HFF-Myc (cell line): ENCODE measurements at places on chromosomes 4 and X.

- DNase-seq, result peak; percentile 78
These were observed 657.4 kb downstream of the SPRY1 start for GRCh38 chr4:124053872-124054538.

- DNase-seq, result no peak
These were observed 579.1 kb downstream of the SPOCK3 start for GRCh38 chr4:166655231-166655630.

- DNase-seq, result peak; percentile 43
These were observed 95.7 kb downstream of the NPNT start for GRCh38 chr4:105990933-105991332.

GRCh38 chr4:5890063-5890727 is 2.7 kb downstream of the CRMP1 start:
- DNase-seq, result no peak

DNA sequence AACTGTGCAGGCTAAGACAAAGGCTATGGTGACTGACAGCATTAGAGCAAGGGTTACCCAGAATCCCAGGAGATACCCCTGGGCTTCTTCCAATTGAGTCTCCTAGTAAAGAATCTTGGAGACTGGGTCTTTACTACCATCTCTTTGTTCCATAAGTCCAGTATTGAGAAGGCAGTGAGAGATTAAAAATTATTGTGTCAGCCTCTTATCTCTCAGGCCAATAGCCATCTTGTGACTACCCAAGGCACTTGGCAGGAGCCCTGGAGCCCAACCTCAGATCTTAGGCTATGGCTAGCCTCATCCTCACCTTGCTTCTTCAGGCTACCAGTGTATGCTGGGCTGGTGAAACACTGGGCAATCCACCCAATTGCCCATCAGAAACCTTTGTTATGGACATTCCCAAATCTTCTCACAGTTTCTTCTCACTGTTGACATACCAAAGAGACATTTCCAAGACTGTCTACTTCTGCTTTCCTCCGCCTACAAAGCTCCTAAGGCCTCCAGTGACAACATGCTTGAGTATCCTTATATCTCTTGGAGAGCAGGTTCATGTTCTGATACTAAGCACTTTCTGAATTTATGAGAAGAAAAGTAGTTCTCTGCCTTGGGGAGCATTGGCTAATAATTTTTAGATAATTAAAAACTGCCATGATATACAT is 76.3 kb upstream of the STIM2 start:
- no peak for DNase-seq

GRCh38 chr4:108881986-108882385 is 119.1 kb upstream of the ETNPPL start:
- no peak for DNase-seq

DNA sequence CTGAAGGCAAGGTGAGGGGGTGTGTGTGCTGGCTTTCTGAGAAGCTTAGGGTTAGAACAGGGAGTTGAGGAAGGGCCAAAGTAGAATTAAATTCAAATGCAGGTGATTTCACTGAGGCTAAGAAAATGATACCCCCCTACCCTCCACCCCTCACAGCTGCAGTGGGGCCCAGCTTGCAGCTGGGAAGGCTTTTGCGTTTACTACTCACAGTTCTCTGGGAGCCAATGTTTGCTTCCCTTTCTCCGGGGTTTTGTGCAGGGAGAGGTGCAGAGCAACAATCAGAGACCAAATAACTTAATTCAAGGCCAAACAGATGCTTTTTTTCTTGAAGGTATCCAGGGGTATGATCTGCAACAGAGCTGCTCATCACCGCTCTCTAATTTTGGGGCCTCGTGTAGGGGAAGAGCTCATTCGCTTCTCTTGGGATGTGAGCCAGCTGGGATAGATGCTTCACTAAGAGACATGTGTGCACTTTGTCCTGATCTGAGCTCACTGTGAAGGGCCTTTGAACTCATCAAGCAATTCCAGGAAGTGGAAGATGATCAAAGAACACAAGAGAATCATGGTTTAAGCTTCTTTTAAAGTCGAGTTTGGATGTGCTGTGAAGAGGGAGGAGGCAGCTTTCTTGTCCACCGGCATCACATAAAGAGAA is 122.7 kb upstream of the C1GALT1C1 start:
- no peak for DNase-seq

GRCh38 chr4:182454440-182455013 is 211.3 kb downstream of the TENM3 start:
- no peak for DNase-seq

DNA sequence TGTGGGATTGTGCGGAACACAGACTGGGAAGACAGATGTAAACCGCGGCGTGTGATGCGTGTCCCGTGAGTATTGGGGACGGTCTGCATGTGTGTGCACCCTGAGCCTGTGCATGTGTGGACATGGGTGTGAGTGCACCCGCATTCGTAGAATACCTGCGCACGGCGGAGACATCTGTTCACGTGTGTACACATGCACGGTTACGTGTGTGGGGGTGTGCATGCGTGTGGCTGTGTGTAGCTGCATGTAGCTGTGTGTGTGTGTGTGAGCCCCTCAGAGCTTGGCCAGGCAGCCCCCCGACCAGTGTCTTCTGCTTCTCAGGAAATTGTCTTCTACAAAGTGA is 19.6 kb downstream of the ATP5ME start:
- DNase-seq, result no peak

- peak; percentile 61 for DNase-seq
These were observed 213.1 kb upstream of the FAT1 start for GRCh38 chr4:186936496-186937375.

GRCh38 chrX:38271154-38271716 is 50.6 kb upstream of the SRPX start:
- no peak for DNase-seq

- no peak for DNase-seq
These were observed 2.4 kb downstream of the TMEM131L start for GRCh38 chr4:153468587-153468986.

GRCh38 chrX:108275732-108276131 is 162.5 kb downstream of the COL4A6 start:
- DNase-seq, result no peak

GRCh38 chr4:55801498-55801897 is 18.1 kb upstream of the EXOC1L start:
- DNase-seq, result no peak

DNA sequence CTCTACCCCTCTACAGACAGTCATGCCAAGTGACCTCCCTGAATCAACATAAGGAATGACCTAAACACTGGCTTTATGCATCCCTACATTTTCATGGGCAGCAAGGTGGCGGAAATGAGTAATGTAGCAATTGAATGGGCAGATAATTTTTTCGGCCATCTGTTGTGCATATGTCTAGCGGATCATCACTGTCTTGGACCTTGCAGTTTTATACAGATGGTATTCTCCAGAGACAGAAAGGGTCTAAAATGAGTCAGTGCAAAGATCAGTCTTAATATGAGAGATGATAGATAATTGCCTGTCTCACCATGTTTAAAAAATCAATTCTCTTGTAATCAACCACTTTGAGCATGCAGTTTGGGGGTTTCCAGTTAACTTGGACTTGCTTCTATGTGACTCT is 177.3 kb upstream of the DKK2 start:
- DNase-seq, result peak; percentile 95

GRCh38 chr4:152485726-152486276 is 50.1 kb downstream of the FBXW7 start:
- peak; percentile 11 for DNase-seq

DNA sequence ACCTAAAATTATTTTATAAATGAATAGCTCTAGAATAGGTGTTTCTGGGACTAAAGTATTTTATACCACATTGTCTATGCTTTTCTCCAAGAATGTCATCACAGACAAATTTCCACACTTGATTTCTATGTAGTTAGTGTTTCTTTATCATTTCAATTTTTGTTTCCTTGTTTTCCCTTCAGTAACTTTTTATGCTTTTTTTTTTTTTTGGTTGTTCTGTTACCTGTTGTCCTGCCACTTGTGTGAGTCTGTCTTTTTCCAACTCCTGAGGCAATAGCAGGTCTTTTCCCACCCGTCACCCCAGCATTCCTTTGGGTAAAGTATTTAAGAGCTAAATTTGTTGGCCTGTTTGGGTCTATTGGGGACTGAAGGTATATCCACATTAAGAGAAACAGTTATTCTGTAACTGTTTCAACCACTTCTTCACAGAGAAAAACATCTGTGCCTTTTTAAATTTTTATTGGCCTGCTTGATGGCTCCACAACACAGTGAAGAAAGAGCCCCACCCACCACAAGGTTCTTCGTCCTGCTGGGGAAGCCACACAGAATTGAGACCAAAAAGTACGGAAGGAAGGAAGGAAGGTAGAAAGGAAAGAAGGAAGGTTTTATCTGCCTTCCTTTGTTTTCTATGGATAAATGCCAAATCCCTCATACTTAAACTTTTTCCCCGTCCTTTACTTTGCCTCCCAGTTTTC is 17.7 kb upstream of the GPC3 start:
- DNase-seq, result no peak

GRCh38 chr4:10810411-10810810 is 125.8 kb upstream of the CLNK start:
- no peak for DNase-seq

- no peak for DNase-seq
These were observed 96.1 kb upstream of the TFDP3 start for GRCh38 chrX:133314281-133314680.

GRCh38 chr4:3243136-3243780 is 5.7 kb upstream of the MSANTD1 start:
- no peak for DNase-seq

GRCh38 chr4:186265683-186266652 is at the start of gene F11:
Gene F11, plus strand, starts transcription at chr4:186266189. Its CDS starts 948 bp downstream, at chr4:186267137.
- no peak for DNase-seq

DNA sequence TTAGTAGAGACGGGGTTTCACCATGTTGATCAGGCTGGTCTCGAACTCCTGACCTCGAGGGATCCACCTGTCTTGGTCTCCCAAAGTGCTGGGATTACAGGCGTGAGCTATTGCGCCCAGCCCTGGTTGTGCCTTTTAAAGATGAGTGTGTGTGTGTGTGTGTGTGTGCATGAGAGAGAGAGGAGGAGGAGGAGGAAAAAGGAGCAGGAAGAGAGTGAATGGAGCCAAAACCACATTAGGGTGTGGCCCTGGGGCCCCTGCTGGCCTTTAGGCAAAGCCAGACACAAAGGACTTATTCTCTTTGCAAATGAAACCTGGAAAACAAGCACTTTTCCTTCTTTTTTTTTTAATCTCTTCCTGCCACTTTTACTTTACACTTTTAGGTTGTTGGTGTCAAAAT is 48.2 kb upstream of the KLF3 start:
- DNase-seq, result no peak

DNA sequence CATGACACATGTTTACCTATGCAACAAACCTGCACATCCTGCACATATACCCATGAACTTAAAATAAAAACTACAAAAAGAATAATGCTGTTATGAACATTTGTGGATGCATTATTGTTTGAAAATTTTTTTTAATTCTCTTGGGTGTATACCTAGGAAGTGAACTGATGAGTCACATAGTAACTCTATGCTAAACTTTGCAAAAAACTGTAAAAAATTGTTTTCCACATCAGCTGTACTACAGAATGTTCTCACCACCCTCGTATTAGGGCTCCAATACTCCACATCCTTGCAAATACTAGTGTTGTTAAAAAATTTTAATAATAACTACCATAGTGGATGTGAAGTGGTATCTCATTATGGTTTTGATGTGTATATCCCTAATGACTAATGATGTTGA is 33.3 kb upstream of the ZNF280C start:
- no peak for DNase-seq

DNA sequence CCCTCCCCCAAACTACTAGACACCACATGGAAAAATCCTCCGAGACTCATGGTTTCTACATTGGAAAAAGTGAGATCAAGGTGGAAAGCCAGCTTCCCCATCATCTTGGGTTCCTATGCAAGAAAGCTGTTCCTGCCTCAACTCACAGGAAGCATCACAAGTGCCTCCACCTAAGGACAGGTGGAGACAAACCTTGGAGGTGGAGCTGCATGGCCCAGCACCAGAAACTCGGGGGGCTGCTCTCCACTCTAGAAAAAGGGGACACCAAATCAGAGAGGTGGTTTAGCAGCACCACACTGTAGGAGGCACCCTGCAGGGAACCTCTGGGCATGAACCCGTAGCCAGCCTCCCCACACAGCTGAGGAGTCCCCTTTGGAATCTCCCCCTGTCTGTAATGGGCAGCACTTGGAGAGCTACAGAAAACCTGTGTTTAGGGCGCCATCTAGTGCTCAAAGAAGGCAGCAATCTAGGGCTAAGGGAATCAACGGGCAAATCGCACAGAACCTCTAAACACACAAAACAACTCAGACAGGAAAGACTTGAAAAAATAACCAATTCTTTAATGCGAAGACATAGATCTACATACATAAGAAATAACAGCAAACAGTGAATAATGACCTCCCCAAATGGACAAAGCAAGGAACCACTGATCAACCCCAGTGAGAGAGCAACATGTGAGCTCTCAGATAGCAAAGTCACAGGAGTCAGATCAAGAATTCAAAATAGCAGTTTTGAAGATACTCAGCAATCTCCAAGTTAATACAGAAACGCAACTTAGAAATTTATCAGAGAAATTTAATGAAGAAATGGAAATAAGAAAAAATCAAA is 37.0 kb upstream of the ZBTB33 start:
- peak; percentile 19 for DNase-seq
